ENCODE measurements at places on chromosomes 4 and X.
A peak's percentile ranks its signal among the peaks of the same experiment; 100 is the strongest.

DNA sequence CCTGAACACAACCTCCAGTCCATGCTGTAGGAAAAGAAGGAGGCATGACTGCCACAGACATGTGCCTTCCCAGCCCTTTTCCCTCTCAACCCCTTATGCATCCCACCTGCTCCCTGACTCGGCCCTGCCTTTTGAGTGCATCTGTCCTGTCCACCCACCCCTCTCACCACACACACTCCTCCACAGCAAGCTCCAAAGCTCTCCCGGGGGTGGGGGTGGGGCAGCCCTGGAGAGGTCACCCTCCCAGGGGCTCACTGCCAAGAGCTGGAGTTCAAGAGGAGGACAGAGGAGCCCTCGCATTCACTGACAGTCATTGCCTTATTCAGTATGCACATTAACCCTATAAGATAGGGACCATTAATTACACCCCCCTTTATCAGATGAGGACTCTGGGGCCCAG, 46.6 kb upstream of the MAMLD1 start:
- DNase-seq = no peak

DNA sequence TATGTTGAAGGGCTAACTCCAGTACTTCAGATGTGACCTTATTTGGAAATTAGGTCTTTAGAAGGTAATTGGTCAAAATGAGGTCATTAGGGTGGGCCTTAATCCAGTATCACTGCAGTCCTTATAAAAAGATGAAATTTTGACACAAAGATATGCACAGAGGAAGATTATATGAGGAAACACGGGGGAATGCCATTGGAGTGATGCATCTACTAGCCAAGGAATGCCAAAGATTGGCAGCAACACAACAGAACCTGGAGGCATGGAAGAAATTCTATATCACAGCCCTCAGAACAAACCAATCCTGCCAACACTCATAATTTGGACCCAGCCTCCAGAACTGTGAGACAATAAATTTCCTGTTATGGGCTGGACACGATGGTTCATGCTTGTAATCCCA, 17.6 kb downstream of the TRIM61 start:
- no peak for DNase-seq

- peak; percentile 47 for DNase-seq
These were observed 11.3 kb upstream of the AREG start for GRCh38 chr4:74433541-74434172.

- no peak for DNase-seq
These were observed 26.8 kb upstream of the AP1S2 start for GRCh38 chrX:15881381-15881897.

- no peak for DNase-seq
These were observed 110.6 kb downstream of the DTHD1 start for GRCh38 chr4:36392024-36392423.

DNA sequence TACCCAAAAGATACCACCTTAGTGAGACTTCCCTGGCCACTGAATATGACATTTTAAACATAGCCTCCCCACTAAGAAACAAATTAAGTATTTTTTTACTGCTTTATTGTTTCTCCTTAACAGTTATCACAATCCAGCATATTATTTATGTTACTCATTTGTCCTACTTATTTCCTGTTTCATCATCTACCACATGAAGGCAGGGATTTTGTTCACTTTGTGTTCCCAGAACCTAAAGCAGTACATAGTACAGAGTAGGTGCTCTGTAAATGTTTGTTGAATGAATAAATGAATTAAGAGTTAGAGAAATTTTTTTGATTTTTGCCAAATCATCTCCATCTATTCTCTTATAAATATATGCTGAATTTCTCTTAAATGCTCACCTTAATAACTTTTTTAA, 318.4 kb upstream of the GIMD1 start:
- DNase-seq = no peak

- DNase-seq = no peak
These were observed 6.5 kb downstream of the IGBP1 start for GRCh38 chrX:70139736-70140135.

DNA sequence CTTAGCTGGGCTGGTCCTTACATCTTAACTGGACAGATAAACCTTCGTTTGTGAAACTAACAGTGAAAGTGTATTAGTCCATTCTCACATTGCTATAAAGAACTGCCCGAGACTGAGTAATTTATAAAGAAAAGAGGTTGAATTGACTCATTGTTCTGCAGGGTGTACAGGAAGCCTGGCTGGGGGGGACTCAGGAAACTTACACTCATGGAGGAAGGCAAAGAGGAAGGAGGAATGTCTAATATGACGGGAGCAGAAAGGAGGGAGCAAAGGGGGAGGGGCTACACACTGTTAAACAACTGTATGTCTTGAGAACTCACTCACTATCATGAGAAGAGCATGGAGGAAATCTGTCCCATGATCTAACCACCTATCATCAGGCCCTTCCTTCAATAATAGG, 1566.5 kb upstream of the PCDH7 start:
- no peak for DNase-seq

- DNase-seq = no peak
These were observed 30.0 kb upstream of the IRF2 start for GRCh38 chr4:184504385-184504784.

DNA sequence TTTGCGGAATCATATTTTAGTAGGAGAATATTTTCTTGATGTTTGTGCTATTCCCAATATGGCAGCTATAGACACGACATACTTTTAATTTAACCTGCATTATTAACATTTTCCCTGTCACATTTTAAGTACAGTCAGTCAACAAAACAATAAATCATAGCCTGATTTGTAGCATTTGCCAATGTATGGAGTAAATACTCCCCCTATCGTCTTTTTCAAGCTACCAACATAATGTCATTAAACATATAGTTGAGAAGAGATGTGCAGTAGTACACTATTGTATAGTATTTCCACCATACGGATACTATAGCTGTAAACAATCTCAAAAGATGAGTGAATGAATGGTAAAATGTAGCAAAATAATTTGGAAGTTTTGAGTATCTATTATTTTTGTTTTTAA, 303.7 kb upstream of the MAGEB2 start:
- DNase-seq = peak; percentile 4

DNA sequence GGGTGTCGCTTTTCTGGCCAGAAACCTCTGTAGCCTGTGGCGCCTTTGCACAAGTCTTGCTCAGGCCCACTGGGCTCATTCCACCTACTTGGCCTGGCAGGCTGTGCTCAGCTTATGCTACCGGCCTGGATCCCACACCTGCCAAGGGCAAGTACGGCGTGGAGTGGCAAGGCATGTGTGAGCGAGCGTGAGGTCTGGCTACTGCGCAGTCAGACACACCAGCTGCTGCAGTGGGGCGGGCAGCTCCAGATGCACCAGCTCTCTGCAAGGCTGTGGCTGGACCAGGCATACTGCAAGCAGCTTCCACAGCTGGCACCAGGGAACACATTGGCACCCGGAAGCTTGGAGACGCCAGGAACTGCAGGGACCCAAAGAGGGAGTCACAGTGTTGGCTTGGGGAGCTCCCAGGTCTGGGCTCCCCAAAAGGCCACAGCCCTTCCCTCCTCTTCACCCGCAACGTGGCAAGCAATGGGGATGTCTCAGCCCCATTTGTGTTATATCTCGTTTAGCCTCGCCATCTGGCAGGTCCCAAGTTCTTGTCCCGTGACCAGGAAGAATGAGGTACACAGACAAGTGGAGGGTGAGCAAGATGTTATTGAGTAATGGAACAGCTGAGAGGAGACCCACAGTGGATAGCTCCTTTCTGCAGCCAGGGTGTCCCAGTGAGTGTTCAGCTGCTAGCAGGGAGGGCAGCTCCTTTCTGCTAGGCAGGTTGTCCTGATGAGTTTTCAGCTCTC, 3.8 kb upstream of the FBXW7 start:
- DNase-seq = no peak

DNA sequence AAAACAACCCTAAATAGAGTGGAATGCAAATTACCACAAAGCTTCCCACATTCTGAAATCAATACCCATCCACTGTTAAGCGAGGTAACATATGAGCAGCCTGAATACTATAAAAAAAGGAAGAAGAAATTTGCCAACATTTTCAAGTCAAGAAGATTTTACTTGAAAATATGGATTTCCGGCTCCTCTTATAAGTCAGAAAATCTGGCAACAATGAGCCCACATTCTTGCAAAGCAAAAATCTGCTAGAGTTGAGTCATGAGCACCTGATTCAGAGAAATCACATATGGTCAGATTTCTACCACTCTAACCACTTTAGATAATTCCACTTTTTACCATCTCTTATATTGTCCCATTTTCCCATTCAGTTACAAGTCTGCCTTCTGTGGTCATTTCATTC, 395.7 kb downstream of the DTHD1 start:
- no peak for DNase-seq

DNA sequence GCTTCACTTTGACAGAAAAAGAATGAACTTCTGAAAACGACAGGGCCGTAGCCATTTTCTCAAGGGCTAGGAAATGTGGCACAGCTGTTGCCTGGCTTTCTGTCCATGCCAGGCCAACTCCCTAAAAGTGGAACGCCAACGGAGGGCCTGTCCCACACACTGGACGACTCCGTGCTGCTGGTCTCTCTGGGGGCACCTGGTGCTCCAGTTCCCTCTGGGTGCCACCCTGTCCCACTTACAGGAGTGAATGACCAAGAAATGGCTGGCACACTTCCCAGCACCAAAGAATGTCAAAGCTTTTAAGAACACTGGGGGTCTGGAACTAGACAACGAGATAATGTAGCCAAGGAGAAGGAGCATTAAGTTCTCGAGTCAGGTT, 40.9 kb downstream of the GATB start:
- no peak for DNase-seq

- DNase-seq = no peak
These were observed 59.5 kb downstream of the TET2 start for GRCh38 chr4:105206214-105206613.

DNA sequence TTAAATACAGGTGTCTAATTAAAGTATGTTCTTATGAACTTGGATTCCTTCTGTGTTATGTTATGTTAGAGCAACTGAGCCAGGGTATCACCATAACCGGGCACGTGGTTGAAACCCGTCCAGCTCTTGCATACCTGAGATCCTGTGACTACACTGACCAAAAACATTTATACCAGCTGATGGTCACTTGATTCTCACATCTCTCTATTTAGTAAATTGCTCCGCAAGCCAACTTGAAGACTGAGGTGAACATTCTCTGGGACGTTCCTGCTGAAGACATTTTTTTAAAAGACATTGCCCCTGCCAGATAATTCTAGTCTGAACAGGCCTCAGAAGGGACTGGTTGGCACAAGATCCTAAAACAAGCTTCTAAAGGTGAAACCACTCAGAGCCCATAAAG, 550.0 kb upstream of the DIPK2B start:
- no peak for DNase-seq

DNA sequence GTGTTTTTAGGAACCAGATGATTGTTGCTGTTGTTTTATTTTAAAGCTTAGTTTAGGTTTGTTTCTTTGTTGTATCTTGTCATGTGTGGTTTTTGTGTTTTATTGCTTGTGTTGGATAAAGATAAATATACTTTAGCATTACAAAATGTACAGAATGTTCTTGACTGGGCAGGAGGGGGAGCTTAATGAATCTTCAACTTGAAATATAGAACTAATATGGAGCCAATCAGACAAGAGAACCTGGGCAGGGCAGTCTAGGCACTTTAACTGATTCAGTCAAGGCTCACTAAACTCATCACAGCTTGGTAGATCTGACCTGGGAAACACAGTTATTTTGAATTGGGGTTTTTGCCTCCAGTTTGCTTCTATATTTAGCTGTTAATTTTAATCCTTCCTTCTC, 304.2 kb downstream of the ARHGAP24 start:
- peak; percentile 60 for DNase-seq

DNA sequence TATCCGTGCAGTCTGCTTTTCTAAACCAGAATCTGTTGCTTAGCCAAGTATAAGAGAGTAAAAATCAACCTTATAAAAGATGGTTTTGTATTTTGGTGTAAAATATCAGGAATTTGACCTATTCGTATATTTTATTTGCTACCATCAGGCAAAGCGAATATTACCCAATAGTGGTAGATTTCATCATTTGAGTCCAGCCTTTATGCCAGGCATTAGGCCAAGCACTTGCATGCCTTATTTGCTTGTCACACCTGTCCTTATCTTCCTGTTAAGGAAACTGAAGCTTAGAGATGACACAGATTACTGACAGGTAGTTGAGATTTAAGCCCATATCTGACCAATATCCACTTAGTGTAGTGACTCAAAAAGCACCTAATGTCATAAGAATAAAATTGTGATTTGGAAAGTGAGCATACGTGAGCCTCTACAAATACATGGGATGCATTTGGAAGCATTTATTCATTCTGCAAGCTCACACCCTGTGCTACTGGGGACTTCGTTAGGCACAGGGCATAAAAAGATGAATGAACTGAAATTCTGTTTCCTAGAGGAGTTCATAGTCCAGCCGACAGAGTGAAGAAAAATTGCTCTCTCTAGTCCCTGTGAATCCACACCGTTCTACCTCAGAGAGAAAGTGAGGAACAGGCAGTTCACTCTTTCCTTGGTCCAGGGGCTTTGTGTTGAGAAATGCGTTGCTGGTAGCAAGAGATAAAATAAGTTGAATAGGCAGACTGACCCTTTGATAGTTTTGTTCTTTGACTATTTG, 2.3 kb upstream of the RNF212 start:
- DNase-seq = no peak

DNA sequence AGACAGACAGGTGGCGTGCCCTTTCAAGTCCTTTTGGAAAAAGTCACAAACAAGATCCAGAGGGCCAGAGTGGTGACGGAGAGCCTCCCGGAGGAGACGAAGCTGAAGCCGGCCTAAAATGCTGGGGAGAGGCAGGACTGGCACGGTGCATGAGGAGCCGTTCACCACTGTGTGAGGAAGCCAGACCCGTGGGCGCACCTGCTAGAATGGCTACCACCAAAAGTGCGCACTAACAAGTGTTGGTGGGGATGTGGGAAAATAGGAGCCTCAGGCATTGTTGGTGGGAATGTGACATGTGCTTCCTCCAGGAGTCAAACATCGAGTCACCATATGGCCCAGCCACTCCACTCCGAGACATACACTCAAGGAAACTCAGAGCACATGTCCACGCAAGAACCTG, 67.4 kb upstream of the HELT start:
- no peak for DNase-seq

GRCh38 chr4:89640620-89641366, 196.2 kb downstream of the SNCA start:
- peak; percentile 33 for DNase-seq

DNA sequence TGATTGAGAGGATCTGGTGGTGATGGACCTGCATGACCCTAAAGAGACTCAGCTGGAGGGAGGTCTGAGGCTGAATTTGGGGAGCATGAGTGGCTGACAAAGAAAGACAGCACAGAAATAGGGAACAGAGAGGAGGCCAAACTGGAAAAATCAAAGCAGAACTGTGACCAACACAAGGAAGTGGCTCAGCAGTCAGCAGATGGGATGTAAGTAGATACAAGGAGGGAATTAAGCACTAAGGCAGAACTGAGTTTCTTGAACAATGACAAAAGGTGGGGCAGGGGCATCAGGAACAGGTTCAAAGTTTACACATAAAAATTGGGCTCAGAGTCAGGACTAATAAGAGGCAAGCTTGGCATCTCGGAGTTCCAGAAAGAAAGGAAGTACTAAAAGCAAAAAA, 144.3 kb upstream of the KLF3 start:
- DNase-seq = no peak

- no peak for DNase-seq
These were observed 28.3 kb upstream of the DSPP start for GRCh38 chr4:87580057-87580456.

- no peak for DNase-seq
These were observed 59.7 kb upstream of the WDR44 start for GRCh38 chrX:118286066-118286762.

All from NAMALWA (cell line).